Mammary epithelial cell (primary cell): ENCODE measurements at places on chromosomes 5 and 9. TPM values are rescaled to one million over a fixed set of nuclear protein-coding genes. Genes with fewer than 3 reads are reported as not detected.

- DNase-seq: no peak
Observed at GRCh38 chr9:88339317-88339716, 48.9 kb upstream of the SPIN1 start.

FST gene
- 324 TPM for polyA plus RNA-seq

DNA sequence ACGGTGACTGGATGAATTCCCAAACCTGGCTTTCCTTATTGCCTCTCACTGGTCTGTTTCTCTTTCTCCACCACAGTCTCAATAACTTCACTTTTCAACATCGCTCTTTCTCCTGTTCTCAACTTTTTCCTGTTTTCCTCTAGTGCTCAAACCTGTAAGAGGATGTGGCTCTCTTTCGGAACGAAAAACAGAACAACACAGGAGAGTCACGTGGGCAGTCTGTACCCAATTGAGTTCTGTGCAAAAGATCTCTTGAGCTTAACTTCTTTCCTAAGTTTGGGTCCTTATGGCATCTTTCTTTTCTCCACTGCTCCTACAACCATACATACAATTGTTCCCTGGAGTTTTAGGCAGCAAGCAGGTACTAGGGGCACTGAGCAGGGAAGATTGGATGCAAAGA, 8.9 kb downstream of the HAVCR1 start:
- DNase-seq: no peak

MAP1B gene
- polyA plus RNA-seq: 4.0 TPM
